ENCODE measurements at places on chromosomes 5 and 9.

GRCh38 chr9:100619194-100619593 lies 41.3 kb downstream of the CAVIN4 start:
- no peak for DNase-seq

DNA sequence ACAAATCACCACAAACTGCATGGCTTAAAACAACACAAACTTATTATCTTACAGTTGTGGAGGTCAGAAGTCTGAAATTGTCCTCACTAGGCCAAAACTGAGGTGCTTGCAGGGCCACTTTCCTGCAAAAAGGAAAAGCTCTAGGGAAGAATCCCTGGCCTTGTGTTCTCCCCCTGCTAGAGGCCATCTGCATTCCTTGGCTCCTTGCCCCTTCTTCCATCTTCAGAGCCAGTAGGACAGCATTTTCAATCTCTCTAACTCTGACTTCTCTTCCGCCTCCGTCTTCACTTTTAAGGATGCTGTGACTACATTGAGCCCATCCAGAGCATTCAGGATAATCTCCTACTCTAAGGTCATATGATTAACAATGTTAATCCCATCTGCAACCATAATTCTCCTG lies 236.6 kb downstream of the CDK5RAP2 start:
- no peak for DNase-seq

DNA sequence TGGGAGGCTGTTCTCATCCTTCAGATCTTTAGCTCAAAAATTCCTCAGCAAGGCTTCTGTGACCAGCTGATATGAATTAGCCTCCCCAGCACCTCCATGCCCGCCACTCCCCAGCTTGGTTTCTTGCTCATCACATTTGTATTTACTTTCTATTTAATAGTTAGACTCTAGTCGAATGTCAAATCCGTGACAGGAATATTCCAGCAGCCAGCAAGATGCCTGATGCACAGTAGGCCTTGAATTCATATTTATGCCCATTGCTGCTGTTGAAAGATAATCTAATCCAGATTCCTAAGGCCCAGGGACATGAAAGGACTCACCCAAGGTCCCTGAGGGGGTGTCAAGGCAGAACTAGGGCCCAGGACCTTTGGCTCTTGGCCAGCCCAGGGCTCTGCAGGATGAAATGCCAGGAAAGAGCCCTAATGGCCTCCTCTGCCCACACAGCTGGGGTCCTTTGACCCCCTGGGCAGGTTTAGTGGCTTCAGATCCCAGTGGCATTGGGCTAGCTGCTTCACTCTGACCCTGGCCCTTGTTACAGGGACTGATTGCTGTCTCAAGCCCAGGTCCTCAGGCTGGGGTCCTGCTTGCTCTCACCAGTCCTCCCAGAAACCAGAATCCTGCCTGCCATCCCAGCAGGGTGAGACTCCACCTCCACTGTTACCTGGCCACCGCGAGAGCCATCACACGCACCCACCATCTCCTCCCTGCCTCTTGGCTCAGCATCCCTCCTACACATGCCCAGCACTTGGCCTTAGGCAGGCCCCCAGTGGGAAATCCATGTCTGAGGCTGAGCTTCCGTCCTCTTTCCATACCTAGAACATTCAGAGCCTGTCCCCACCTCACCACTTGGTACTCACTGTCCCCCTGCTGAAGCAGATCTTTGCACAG lies 7.3 kb downstream of the CSF1R start:
- DNase-seq: no peak

DNA sequence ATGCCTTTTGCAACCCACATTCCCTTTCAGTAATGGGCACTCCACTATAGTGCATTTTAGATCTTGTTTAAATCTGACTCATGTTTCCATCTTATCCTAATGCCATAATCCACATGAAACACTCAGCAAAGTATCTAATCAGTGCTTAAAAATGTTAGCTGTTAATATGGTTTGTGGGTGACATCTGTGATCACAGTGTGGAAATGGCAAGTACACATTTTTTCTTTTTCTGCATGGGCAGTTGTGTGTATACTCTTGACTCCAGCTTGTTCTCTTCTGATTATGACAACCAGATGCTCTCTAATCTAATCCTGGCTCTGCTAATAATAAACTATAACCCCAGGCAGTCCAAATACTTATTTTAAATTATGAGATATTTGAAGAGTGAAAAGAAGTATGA lies 103.3 kb downstream of the EDIL3 start:
- DNase-seq: no peak

DNA sequence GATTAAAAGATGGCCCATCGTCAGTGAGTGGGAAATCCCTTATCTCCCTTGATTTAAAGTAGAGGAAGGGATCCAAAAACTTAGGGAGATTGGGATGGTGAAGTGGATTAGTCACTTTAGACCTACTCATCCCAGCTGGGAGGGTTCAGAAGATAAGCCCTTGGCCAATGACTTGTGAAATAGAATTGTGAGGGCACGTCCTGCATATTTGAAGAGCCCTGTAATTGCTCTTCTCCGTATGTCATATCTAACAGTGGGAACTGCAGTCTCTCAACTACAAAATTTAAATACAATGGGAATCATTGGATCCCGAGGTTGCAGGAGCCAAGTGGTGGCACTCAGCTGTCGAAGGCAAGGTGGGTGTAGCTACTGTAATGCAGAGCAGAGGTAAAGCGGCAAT lies 65.4 kb upstream of the C9orf72 start:
- no peak for DNase-seq

DNA sequence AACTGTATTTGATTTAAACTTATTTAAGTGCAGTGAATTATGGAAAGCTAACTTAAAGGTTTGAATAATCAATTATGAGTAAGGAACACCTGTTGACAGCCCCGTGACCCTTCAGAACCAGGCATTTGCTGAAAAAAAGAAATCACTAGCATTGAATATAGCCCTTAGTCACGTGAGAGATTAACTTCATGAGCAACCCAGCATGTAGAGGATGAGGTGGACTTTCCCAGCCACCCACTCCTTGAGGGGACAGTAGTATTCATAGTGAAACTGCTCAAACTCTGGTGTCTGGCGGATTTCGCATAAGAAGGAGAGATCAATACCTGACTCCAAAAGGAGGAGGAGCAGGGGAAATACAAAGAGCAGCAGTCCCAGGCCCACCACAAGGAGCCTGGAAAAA lies 184.8 kb upstream of the RASEF start:
- DNase-seq: no peak

- no peak for DNase-seq
Observed at GRCh38 chr9:76866689-76867088, 39.2 kb downstream of the PRUNE2 start.

DNA sequence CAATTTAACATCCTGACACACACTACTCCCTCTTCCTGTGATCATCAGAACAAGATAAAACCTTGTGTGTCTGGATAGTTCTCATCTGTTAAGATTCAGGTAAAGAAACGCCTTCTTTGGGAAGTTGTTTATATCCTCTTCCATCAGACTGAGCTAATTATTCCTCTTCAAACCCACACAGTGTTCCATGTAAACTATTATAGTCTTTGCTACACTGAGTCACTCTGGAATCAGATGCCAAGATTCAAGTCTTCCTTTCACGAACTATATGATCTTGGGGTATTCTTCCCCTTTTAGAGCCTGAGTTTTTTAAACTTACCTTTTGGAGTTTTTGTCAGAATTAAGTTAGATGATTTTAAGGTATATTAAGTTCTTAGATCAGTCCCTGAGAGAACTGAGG lies 2.0 kb downstream of the OR1J1 start:
- no peak for DNase-seq

DNA sequence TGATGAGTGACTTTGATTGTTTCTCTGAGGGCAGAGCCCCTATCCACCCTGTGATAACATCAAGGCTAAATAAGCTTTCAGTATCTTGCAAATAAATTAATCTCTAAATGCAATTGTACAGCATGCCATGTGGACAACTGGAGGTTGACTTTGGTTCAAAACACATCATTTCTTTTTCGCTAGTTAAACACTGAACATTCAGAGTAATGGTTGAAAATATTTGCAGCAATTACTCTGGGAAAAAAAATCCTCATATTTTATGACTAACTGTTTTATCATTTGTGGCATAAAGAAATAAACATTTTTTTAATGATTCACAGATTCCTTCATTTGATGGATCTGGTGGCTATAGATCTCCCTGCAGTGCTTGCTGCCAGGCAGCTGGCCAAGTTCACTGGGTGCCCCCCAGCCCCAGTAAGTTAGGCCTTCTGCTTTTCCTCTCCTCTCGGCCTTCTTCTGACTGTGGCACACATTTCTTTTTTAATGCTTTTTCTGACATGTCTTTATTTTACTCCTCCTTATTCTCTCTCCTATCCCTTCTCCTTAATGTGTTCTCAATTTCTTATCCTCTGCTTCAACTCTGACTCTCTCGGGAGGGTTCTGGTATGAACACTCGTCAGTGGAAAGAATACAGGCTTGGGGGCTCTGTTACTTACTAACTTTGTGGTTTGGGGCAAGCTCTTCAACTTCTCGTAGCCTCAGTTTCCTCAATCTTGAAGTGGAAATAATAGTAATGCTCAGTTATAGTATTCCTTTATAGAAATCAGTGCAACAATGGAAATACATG lies 69.6 kb downstream of the ADAMTSL1 start:
- no peak for DNase-seq

GRCh38 chr5:128535251-128535650 lies 2.8 kb downstream of the FBN2 start:
- DNase-seq: no peak

DNA sequence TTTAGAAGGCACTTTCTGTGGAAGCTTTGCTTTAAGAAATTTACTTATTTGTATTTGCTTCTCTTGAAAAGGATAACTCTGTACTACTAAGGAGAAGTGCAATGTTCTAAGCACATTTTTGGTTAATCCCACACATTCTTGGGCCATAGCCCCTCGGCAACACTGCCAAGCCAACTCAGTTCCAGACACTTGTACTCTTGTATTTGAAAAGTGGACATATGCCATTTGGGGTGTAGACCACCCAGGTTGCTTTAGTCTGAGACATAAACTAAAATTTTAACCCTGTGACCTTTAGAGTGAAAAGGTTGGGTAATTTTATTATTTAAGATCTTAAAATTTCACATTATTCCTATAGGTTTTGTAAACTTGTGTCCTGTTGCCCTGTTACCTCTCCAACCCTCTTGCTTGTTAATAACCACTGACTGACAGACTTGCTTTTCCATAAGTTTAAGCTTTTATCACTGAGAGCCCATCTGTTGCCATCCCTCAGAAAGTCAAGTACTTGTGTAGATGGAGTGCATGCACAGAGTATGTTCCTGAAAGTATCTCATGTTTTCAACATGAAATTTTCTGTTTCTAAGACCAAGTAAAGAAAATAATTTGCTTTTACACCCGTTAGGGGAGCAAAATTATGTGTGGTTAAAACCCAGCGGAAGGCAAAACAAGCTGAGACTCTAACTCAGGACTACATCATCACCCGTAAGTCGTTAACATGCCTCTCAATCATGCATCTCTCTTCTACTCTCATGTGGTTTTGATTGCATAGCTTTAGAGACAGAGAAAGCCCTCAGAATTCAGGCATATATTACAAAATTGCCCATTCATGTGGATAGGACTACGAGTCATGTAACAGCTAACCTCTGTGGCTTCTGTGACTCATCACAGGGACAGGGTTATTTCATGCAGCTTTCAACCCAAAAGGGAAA lies 117.3 kb downstream of the GDNF start:
- no peak for DNase-seq

- DNase-seq: no peak
Observed at GRCh38 chr9:120567081-120567480, 12.9 kb downstream of the CDK5RAP2 start.

DNA sequence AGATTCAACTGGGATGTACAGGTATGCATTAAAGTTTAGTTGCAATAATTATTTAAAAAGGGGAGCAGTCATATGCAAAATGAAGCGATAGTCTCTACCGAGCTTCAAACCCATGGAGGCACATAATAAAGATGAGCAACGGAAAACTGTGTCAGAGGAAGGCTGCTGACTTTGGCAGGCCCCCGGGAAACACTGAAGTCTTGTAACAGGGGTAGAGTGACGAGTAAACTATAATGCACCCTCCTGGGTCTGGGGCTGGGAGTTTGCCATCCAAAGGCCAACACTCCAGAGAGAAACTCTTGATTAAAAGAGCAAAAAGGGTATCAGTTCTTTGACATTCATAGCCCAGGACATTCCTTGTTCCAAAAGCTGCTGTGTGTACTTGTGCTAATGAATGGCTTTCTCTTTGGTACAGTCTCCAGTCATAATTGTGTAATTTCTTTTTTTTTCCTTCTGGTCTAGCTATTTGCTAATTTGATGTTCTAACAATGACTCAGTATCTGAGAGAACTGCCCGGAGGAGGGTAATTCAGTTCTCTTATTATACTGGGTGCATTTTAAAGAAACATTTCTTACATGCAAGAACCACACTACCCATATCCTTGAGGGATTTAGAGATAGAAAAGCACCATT lies 59.2 kb downstream of the TNC start:
- DNase-seq: no peak

- DNase-seq: no peak
Observed at GRCh38 chr5:120463991-120464626, at the start of gene PRR16. PRR16 (plus strand) TSS chr5:120464300.

GRCh38 chr5:82849885-82850284 lies 227.3 kb downstream of the TMEM167A start:
- DNase-seq: no peak

DNA sequence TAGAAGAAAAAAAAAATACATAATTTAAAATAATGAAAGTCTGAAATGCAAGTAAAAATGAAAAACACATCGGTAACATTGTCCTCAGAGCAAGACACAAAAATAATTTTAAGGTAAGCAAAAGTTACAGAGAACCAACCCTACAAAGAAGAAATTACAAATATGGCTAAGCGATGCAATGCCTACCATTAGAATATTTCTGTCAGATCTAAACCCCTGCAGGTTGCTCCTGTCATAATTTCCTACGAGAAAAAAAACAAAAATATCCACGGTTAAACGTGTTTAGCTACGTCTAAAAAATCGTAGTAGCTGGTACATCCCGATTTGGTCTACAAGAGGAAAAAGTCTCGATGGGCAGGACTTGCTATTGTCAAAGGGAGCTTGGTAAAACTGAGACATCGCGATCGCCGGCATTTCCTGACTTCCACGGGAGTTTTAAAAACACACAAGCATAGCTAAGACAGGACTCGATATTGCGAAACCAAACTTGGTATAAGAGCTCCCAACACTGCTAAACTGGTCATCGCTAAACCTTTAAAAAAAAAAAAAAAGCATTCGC lies 1.1 kb upstream of the ANXA2R start:
- DNase-seq: no peak

GRCh38 chr9:136107953-136108647 lies 10.6 kb downstream of the TMEM250 start:
- no peak for DNase-seq

DNA sequence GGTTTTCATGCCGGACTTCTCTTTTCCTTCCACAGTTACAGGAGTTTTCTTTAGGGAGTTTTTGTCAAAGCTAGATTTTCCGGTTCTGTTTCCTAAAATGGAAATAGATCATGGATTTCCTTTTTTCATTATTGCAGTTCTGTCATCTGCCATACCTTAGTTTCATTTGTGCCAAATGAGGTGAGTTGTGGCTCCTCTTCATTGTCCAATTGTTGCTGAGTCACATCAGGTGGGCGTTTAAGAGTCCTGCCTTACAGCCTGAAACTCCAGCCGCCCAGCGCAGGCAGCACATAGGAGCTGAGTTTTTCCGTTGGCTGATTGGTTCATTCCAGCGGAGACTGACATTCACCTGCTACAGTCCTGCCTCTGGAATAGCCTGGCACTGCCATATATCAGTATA lies 14.1 kb downstream of the SLC25A25 start:
- DNase-seq: no peak

All from activated CD8-positive, alpha-beta memory T cell treated with anti-CD3 and anti-CD28 coated beads for 1 hour (primary cell).